ENCODE measurements at places on chromosomes 5 and 9.
A peak's percentile ranks its signal among the peaks of the same experiment; 100 is the strongest.

- DNase-seq, result no peak
These were observed 11.3 kb downstream of the TLE1 start for GRCh38 chr9:81678088-81678487.

DNA sequence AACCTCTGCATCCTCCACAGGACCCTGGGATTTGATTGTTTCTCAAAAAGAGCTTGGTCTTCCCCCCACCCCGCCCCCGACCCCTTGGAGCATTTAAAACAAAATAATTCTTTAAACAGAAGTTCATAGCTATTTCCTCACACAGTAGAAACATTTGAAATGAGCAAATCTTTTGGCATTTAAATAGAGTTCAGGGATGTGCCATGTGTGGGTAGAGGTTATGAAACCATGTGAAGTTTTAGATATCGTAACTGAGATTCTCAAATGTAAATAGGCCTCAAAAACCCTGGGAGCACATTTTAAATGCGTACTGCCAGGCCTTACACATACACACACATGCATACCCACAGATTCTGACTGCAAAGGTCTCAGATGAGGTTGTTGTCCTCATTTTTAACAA, 66.5 kb downstream of the EPB41L4B start:
- no peak for DNase-seq

GRCh38 chr9:128161215-128161902, 1.3 kb downstream of the BBLN start:
- DNase-seq, result peak; percentile 51

GRCh38 chr5:51131266-51131665, 252.0 kb upstream of the ISL1 start:
- no peak for DNase-seq

- DNase-seq, result no peak
These were observed 1.6 kb upstream of the TMED9 start for GRCh38 chr5:177590406-177590805.

DNA sequence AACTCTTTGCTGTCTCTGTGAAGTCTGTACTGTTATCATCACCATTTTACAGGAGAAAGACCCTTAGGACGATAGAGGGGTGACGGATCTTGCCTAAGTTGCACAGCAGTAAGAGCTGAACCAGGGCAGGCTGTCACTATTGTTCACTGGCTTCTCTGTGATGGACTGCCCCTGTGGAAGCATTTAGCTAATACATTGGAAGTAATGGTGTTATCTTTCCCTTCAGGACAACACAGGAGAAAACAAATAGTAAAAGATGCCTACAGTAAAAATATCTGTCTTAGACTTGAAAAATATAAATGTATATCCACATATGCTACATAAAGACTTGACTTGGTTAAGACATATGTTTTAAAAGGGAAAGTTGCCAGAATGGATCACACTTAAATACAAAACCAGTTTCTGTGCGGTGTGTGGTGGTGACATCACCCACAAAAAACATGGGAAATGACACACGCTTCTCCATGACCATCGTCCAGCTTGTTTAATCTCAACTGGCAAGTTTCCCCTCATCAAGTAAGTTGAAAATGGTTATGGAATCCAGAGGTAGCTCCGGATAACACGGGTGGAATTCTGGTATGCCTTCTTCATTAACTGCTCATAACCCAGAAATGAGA, 351.8 kb downstream of the EBF1 start:
- DNase-seq, result no peak

GRCh38 chr5:164188733-164189148, 683.3 kb downstream of the MAT2B start:
- DNase-seq, result no peak

- no peak for DNase-seq
These were observed 6.1 kb upstream of the TMEM252 start for GRCh38 chr9:68546596-68547390.

- DNase-seq, result peak; percentile 14
These were observed 29.2 kb downstream of the NR2F1 start for GRCh38 chr5:93611976-93612854.
